ENCODE measurements at places on chromosomes 6 and 20.

DNA sequence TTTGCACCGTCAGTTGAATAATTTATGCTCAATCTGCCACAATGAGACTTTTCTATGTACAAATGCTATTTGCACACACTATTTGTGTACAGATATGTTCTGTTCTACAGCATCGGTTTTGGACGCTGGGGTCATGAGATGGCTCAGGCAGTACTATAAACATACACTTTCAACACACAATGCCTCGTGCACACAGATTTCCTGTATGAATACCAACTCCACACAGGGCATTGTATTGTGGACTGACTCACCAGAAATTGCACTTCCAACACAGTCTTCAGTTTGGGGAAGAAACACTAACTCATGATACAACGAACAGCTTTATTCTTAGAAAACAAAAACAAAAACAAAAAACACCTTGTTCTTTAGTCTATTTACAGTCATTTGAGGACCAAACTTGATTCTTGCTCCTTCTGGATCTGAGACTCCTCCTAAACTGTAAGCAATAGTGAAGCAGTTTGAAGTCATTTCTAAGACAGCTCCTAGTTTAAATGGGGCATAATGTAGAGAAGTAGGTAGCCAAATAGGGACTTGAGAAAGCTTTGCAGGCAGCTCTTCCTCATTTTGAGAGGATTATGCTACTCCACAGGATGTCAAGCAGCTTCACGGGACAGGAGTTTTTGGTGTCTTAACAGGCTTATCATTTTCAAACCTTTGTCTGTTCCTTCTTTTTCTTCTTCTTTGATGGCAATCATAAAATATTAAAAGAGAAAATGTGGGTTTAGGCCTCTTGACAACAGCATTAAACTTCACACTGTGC is 33.7 kb downstream of the GJA10 start:
- no peak for DNase-seq

- DNase-seq = no peak
Measured at GRCh38 chr20:13220194-13220903, 725 bp upstream of the ISM1 start.

DNA sequence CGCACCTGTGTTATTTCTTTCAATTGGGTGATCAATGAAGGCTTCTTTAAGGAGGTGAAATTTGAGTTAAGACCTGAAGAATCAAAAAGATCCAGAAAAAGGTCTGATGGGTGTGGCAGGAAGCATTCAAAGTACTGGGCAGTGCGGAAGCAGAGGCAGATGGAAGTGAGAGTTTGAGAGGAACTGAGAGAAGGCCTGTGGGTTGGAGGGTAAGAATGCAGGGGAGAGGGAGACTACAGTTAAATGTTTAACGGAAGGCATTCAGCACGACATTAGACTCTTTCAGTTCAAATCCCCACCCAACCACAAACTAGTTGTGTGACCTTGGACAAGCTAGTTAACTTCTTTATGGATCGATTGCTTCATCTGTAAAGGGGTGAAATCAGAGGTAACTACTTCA is 50.5 kb upstream of the GCM1 start:
- no peak for DNase-seq

- no peak for DNase-seq
Measured at GRCh38 chr6:134347885-134348805, 30.2 kb upstream of the SGK1 start.

- DNase-seq = no peak
Measured at GRCh38 chr20:57079031-57080005, 187.1 kb downstream of the BMP7 start.

- DNase-seq = no peak
Measured at GRCh38 chr6:45843848-45844521, 171.7 kb downstream of the CLIC5 start.

GRCh38 chr6:56946368-56946767 is 8.5 kb upstream of the BEND6 start:
- DNase-seq = no peak

- DNase-seq = no peak
Measured at GRCh38 chr20:21272279-21272678, 30.9 kb upstream of the XRN2 start.

DNA sequence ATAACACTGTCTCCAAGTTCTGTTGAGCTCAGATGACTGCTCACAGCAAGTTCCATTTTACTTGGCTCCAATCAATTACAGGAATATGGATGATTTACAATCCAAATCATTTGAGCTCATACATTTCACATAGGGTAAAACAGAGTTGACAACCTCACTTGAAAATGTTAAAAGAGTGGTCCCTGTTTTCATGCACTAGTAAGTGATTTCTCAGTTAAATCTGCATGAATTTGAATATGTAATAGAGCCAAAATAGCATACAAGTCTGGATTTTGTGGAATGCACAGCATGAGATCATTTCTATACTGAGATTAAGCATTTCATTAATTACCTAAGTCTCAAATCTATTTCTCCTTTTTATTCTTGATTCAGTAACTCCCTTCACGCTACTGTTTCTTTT is 217.6 kb downstream of the SIM1 start:
- no peak for DNase-seq

DNA sequence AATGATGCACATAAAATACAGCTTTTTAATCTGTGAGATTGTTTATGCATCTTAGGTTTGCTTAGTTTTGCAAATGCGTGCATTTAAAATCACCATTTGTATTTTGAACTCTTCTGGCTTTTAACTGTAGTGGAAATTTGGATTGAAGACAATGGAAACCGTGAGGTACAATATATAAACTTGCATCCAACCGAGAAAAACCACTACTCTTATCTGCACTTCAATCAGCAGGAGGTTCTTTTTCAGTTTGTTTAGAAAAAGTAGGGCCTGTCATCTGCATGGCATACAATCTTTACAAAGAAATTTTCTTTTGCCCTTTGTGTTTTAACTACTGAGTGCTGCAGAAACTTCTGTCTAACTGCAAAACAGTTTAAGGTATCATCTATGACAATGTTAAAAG is 132.8 kb downstream of the LAMA2 start:
- DNase-seq = no peak

GRCh38 chr20:54620611-54621010 is 145.2 kb downstream of the DOK5 start:
- DNase-seq = no peak

DNA sequence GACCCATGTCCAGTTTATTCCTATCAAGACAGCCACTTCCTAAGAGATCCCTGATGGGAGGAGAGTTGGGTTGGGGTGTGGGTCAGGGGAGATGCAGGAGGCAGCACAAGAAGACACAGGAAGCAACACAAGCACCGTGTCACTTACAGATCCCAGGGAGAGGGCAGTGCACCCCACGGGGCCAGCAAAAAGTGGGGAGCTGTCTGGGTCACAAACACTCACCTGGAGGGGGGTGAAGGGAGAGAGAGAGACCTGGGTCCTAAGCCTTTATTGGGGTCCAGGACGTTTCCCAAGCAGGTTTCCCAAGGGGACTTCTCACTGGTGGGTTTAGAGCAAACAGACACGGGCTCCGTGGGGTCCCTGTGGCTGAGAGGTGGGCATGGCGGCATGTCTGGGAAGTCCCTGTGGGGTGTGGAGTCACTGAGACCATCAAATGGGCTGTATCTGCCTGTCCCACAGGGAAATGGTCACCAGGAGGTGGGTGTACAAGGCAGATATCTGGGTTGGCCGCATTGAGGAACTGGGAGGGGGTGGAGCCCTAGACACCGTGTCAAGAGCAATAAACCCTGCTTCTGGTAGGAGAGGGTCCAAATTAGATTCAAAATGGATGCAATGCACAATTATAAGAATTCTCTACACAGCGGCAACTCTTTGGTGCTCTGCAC is 1.6 kb upstream of the CD93 start:
- no peak for DNase-seq

DNA sequence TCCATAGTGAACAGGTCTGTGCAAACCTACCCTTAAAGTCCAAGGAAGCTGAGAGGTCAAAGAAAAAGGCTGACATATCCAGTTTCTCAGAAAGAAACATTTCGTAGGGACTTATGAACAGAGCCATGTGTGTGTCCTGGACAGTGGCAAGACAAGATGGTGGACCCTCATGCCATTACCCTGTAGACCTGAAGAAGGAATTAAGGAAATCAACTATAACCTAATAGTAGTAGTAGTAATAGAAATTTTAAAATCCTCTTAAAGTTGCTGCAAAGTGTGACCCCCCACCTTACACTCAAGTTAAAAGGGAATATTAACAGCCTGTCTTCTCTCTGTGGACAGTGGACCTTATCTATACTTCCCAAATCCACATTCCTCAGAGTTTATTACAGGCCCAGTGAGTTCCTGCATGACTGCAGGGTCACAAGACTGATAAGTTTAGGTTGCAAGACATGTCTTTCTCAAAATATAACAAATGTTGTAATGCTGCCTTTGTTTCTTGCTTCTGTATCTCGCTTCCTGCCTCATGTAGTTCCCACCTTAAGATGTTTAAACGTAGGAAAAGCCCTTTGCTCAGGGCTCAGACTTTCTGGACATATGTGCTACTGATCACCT is 10.6 kb downstream of the IL22RA2 start:
- DNase-seq = no peak

DNA sequence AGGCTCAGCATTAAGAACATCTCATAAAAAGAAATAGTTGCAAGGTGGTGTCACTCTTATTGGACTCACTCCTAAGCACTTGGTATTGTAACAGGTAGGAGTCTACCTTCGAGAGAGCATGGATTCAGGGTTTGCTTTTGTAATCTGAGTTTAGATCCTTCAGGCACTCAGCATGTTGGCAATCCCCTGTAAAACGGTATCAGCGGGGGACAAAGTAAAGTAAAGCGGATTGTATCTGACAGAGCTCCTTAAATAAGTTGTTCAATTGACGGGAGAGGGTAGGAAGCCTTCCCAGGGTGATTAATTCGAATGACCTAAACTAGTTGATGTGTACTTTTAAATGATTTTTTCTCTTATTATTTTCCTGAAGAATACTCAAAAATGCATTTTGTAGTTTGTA is 869.8 kb upstream of the EPHA7 start:
- no peak for DNase-seq

DNA sequence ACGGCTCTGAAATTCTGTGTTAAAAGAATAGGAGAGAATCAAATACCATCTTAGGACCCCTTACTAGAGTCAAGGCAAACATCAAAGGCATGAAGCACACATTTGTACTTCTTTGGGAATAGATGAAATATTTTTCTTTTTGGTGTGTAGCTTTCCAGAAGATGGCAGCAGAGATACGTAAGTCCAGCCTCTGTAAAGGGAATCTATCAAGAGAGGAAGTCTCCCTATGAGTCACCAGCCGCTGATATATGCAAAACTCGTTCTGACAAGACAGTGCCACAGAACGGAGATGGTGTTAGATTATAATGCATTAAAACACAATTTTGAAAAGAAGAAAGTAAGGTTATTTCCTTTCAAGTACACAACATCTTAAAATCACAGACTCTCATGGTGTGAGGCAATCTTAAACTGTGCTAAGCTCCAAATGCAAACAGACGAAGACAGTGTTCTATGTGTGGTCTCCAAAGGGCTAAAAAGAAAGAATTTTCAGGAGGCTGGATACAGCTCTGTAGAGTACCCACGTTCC is 120.0 kb upstream of the AGPAT4 start:
- no peak for DNase-seq

DNA sequence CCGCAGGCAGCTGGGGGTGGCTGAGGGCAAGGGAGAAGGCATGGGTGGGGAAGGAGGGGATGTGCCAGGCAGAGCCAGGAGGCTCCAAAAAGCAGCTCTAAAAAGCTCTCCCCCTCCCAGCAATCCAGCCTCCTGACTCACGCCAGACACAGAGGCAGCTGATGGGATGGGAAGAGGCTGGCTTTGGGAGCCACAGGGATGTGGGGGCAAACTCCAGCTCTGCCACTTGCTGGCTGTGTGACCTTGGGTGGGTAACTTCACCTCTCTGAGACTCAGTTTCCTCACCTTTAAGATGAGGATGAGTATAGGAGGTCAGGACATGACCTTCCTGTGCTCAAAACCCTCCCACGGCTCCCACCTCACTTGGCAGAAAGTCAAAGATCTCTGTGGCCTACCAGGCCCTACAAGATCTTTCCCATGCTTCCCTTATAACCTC is 148.9 kb downstream of the CEBPB start:
- no peak for DNase-seq

GRCh38 chr6:130240232-130240631 is 17.5 kb upstream of the SAMD3 start:
- no peak for DNase-seq

DNA sequence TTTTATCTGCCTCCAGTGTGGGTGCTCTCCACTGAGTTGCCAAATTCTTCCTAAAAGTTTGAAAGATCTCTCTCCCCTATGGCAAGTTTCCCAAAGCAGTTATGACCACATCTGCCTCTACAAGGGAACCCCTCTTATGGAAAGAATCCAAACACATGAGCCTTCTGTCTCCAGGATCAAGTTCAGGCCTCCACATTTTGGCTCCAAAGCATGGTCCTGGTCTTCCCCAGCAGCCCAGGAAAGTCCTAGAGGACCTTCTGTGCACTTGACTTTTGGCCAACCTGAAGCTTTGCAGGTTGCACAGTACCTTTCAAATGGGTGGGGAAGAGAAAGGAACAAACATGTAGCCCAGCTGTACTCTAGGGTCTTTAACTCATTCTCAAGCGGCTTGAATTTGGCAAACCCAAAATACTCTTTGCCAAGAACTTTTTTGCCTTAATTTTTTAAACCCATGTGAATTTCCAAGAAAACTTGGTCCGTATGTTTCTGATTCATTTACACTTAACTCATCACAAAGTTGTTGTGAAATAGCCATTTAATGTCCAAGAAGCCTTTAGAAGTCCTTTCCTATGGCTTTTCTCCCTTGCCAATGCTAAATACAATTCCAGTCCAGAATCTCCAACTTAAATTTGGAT is 240.1 kb upstream of the TBX18 start:
- no peak for DNase-seq

GRCh38 chr6:157982563-157983405 is 1.1 kb downstream of the SYNJ2 start:
- DNase-seq = no peak

DNA sequence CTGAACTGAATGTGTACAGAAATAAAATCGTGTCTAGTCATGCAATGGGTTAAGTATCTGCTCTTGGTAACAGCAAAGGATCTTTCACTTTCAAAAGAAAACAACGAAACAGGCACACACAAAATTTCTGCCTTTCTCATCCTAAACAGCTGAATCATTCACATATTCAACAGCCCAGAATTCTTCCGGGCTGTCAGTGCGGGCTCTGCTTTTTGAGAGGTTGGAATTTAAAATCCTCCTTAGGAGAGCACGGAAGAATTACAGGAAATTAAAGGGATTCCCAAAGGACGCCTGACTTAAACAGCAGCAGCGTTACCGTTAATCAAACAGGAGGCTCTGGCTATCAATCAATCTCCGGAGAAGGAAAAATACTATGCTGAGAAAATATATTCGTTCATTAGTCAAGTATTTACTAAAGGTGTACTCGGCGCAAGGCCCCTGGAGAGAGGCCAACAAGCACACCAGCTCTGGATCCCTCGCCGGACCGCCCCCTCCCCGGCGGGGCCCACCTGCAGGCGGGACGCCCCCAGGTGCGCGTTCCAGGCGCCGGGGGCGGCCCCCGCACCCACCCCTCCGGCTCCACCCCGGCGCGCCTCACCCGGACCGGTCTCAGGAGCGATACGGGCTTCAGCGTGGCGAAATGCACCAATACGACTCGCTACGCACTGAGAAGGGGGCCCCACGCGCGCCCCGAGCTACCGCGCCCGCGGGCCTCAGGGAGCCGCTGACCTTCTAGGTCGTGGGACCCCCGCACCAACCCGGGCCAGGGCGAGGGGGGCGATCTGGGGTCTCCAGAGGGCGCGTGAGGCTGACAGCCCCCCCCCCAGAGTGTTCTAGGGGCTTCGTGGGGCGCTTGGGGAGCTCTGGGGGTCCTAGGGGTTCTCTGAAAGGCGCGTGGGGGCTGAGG is 1.0 kb downstream of the NAPB start:
- no peak for DNase-seq

All from cortex of kidney (tissue), 1 donor.